Neural crest cell (in vitro differentiated cells): ENCODE measurements at places on chromosomes 4 and X.
A peak's percentile ranks its signal among the peaks of the same experiment; 100 is the strongest.

GRCh38 chr4:112859456-112860184 lies 189.8 kb upstream of the ANK2 start:
- peak overlapping the region; percentile 3 for H3K4me3 ChIP-seq
- H3K4me1 ChIP-seq: peaks cover 49% of the 10 kb centered on the region
- H3K27me3 ChIP-seq: no peaks in the 10 kb centered on the region
- no peak for DNase-seq

GRCh38 chr4:155762334-155762733 lies 3.5 kb downstream of the GUCY1B1 start:
- no peaks in the 10 kb centered on the region for H3K36me3 ChIP-seq
- H3K27me3 ChIP-seq: peaks cover 5% of the 10 kb centered on the region
- peaks cover 11% of the 10 kb centered on the region for H3K4me1 ChIP-seq
- no peak for DNase-seq

DNA sequence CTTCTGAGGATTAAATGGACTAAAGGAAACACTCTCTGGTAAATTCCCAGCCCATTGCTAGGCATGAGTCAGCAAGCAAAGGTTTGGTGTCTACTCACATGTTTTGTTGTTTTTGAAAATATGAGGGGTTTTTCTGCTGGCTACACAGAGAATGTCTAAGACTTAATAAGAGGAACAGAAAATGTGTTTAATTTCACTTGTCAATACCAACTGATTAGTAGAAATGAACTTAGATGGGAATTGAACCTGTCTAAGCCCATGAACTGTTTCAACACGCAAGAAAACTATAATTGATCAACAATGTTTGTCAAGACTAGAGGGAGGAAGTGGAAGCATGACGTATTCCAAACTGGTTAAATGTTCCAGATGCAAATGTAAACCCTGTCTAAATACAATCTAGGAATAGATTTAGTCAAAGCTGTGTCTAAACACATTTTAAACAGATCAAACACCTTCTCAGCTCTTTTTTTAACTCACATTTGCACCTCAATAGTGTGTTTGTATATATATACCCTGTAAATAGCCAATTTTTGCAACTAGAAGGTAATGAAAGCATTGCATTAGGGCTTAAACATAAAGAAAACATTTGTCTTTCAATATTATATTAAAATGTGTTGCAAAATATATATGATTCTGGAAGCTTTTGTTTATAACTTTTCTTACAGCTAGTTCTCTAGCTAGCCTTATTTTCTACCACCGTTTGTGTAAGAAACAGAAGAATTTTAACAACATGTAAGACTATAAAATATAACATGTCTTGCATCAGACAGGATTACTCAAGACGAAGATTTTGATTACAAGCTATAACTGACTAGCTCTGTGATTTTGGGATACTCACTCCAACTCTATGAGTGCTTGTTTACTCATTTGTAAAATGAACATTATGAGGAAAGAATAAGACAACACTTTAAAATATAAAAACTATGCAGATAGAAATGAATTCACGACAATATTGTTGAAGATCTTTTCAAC lies 607.8 kb downstream of the FSTL5 start:
- H3K27me3 ChIP-seq: no peaks in the 10 kb centered on the region
- H3K27ac ChIP-seq: peak overlapping the region; percentile 64
- H3K4me3 ChIP-seq: no peak overlapping the region
- DNase-seq: no peak
- peaks cover 21% of the 10 kb centered on the region for H3K4me1 ChIP-seq

DNA sequence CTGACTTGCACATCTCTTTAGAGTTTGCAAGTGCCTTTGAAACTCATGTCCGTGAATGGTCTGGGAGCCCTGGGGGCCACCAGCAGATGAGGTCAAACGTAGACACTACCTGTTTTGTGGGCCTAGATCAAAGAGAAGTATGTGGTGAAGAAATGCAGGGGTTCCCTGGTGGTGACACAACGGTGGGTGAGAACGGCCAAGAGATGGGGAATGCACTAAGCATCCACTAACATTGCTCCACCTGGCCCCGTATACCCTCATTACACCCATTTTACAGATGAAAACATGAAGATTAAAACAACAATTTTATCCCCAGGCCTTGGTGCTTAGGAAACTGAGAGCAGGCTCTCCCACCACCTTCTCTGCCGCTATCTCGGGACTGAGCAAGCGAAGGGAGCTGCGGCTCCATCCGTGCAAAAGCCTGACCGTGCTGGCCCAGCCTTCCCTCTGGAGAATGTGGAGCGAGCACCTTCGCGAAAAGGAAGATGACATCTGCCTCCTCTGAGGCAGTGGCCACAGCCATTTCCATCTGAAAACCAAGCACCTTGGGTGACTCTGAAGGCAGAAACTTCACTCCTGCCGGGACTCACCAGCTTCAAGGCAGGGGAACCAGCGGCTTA lies 91.9 kb downstream of the EVC2 start:
- peaks cover 7% of the 10 kb centered on the region for H3K4me1 ChIP-seq
- H3K4me3 ChIP-seq: no peak overlapping the region
- H3K27me3 ChIP-seq: no peaks in the 10 kb centered on the region
- H3K36me3 ChIP-seq: peaks cover 19% of the 10 kb centered on the region

- H3K4me3 ChIP-seq: no peak overlapping the region
- H3K27me3 ChIP-seq: no peaks in the 10 kb centered on the region
- H3K36me3 ChIP-seq: no peaks in the 10 kb centered on the region
- no peak overlapping the region for H3K27ac ChIP-seq
Observed at GRCh38 chr4:71377561-71377960, 38.7 kb downstream of the SLC4A4 start.

DNA sequence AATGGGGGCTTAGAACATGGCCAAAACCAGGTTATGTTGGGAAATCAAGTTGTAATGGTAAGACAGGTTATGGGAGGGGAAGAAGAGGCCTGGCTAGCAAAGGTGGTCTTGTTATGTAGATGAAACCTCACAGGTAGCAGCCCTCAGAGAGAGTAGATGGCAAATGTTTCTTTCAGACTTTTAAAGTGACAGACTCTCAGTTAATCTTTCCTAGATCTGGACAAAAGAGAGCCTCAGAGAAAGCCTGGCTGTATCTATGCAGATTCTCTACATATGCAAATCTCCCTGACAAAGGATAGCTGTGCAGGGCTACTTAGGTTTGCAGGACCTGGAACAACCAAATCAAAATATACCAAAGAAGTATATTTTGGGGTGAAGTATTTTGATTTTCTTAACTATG lies 284.1 kb upstream of the AMOT start:
- no peak overlapping the region for H3K4me3 ChIP-seq
- no peaks in the 10 kb centered on the region for H3K36me3 ChIP-seq
- H3K27me3 ChIP-seq: no peaks in the 10 kb centered on the region
- DNase-seq: no peak
- no peak overlapping the region for H3K27ac ChIP-seq

DNA sequence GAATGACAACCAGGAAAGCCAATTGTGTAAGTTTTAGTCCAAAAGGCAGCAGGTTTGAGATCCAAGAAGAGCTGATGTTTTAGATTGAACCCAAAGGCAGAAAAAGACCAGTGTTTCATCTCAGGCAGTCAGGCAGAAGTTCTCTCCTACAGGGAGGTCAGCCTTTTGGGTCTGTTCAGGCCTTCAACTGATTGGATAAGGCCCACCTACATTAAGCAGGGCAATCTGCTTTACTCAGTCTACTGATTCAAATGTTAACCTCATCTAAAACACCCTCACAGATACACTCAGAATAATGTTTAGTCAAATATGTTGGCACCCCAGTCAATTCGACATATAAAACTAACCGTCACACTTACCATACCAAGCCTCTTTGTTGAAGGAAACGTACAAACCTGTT lies 134.2 kb upstream of the NEIL3 start:
- no peaks in the 10 kb centered on the region for H3K4me1 ChIP-seq
- H3K27ac ChIP-seq: no peak overlapping the region
- H3K27me3 ChIP-seq: no peaks in the 10 kb centered on the region
- DNase-seq: no peak

DNA sequence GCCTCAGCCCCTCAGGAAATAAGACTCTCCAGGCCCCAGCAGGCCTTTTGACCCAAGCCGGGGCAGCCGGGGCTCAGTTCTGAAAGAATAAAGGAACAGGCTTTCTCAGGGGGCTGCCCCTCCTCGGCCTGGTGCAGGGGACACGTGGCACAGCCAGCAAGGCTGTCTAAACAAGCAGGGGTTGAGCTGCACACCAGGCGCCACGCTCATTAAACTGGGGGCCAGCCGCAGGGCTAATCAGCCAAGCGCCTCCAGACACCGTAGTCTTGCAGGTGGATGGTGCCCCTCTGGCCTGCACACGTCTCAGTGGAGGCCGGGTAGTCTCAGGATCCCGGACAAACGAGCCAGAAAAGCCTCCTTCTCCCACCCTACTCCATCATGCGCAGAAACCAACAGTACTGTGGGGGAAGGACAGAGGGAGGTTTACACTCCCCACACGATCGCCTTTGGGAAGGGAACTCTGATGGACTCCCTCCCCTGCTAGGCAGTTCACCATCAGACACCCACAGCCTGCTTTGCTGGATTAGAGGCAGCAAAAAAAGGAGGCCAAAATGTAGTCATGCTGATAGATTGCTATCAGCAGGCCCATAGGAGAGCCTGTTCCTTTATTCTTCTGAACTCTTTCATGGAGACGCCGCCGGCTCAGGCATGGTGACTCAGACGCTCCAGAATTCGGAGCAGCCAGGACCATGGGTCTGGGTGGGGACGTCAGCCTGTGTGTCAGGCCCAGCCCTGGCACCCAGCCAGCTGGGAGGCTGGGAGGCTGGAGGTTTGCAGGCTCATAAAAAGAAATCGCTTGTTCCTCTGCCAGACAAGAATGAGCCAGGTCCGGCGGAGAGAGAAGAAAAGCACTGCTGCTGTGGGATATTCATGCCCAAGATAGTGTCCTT lies 342.4 kb downstream of the BCOR start:
- H3K36me3 ChIP-seq: no peaks in the 10 kb centered on the region
- H3K4me3 ChIP-seq: no peak overlapping the region
- no peaks in the 10 kb centered on the region for H3K27me3 ChIP-seq
- DNase-seq: no peak
- peaks cover 22% of the 10 kb centered on the region for H3K4me1 ChIP-seq
- H3K27ac ChIP-seq: peak overlapping the region; percentile 50
